Stimulated activated CD4-positive, alpha-beta T cell treated with anti-CD3 and anti-CD28 coated beads, Interleukin-2, amount 100 ng/mL, for 4 hours (primary cell): ENCODE measurements at places on chromosomes 7 and 10.

DNA sequence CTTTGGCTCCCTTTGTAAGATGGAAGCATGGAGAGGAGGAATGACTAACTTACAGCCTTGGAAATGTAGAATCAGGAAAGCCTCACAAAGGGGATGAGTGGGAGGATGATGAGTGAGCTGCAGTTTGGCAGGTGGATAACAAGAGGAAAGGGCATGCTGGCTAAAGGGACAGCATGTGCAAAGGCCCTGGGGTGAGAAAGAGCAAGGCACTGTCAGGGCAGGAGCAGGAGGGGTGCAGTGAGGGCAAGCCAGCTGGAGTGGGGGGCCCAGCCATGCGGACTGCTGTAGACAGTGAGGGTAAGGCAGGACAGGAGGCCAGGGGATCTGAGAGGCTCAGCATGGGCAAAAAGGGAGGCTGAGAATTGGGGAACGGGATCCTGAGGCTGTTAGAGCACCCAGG lies 20.5 kb downstream of the TLL2 start:
- no peak for DNase-seq

DNA sequence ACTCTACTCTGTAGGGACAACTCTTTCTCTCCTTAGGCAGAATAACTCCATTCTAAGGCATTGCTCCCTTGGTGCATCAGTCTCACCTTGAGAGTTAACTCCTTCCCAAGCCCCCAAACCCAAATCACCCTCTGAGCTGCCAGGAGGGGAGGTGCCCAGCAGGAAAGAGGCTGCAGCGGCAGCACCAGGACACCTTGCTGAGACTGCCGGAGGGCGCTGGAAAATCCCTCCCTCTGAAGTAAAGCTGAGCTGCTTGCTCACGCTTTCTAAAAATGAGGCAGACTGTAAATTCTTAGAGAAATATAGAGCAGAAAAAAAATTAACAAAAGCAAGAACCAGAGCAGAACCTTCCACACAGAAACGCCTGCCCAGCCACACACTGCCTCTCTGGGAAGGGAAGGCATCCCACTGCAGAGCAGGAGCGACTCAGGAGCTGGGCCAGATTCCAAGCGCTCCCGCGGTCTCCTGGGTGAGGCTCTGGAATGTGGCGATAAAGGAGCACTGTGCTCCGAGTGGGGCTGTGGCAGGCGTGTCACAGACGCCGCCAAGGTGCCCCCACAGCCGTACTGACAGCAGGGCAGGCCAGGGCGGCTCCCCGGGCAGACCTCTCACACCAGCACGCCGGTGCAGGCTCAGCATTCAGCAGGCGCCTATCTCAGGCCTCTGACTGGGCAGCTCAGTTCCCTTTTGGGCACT lies 202.1 kb downstream of the TNS3 start:
- no peak for DNase-seq

DNA sequence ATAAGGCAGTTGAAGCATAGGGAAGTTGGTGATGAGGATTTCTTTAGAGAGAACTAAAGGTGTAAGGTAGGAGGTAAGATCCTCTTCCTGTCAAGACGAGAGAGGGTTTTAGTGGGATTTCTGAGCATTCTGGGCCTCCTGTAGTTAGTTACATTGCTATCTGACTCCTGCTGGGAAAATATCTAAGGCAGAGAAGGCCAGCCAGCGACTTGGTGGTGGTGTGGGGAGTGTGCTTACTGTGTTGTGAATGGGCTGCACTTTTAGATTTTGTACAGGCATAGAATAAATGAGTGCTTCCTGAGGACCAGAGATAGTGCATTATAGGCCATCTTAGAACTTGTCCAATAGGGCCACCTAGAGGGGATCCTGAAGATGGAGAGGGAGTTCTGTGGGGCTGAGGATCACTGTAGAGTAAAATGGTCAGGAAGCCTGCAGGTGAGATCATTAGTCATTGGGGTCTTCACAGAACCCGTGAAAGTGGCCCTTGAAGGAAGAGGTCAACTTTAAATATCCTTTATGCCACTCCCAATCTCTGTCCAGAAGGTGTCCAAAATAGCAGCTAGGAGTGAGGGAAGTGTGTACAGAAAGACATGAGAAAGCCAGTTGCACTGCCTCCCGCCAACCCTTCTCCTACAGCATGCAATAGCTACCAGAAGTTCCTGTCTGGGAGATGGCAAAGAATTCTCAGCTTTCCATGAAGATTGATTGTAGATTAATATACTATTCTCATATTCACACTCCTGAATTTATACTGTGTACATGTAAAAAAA lies 266.6 kb downstream of the POLR1F start:
- DNase-seq = no peak

DNA sequence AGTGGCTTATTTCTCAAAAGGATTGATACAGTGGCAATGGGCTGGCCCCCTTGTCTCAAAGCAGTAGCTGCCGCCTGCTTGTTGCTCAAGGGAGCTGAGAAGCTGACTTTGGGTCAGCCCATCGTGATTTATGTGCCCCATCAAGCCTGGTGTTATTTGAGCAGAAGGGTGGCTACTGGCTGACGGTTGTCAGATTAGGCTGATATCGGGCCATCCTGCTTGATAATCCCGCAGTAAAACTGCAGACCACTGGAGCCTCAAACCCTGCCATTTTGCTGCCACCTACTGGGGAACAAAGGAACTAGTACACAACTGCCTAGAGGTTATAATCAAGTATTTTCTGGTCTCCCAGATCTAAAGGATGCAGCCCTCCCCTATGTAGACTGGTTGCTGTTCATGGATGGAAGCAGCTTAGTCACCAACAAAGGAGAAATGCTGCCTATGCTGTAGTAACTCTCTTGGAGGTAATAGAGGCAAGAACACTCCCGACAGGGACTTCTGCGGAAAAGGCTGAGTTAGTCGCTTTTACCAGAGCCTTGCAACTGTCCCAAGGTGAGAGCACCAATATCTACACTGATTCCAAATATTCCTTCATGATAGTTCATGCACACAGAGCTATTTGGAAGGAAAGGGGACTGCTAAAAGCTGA lies 65.9 kb upstream of the ZNF92 start:
- DNase-seq = peak; percentile 13

DNA sequence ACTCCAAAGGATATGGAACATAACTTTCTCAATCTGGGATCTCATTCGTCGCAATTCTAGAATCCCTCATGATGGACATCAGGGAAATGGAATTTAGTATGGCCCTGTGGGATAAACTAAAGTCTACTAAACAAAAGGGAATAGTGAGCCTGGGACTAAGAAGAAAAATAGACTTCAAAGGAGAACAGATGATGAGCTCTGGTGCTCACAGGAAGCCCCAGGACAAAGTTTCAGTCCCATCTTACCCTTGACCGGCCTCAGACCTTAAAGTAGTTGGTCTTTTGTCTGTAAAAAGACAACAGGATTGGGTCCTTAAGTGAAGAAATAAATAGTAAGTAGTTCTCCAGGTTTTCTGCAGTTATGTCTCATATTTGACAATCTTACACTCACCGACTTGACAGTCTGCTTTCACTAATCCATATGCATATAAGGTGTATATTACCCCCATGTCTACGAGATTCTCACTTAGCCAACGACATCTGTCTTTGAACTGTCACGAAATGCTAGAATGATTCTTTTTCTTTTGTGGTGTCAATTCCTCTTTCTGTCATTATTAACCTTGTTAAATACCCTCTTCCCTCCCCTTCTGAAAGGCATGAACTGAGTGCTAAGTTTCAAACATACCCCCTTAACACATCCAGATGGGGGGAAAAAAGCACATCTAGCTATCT lies 10.9 kb upstream of the IKZF1 start:
- no peak for DNase-seq

DNA sequence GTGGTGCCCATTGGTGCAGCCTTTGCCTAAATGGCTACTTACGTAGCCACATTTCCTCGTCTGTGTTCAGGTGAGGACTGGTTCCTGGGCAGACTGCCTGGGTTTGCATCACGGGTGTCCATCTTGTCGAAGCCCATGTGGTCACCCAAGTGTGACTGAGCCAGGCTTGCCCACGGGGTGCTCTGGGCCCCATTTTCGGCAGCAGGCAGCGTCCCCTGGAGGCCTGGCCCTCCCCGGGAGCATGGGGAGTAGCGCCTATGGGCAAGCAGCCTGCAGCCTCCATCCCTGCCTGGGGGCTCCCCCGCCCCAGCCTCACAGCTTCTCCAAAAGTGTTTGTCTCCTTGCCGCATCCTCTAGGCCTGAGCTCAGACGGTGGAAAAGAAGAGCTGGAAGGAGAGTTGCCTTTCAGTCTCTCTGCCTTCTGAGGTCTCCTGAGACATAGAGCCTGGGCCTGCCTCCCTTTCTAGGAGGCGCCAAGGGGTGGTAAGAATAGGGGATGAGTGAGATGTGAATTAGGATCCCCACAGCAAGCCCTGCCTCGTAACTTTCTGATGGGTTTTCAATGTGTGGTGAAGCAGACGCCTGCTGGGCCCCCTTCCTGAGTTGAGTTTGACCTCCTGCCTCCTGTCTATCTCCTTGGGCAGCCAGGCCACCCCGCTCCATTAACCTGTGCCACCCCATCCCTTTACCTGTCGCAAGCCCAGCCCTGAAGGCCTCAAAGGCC lies 42.7 kb downstream of the HTRA1 start:
- no peak for DNase-seq

DNA sequence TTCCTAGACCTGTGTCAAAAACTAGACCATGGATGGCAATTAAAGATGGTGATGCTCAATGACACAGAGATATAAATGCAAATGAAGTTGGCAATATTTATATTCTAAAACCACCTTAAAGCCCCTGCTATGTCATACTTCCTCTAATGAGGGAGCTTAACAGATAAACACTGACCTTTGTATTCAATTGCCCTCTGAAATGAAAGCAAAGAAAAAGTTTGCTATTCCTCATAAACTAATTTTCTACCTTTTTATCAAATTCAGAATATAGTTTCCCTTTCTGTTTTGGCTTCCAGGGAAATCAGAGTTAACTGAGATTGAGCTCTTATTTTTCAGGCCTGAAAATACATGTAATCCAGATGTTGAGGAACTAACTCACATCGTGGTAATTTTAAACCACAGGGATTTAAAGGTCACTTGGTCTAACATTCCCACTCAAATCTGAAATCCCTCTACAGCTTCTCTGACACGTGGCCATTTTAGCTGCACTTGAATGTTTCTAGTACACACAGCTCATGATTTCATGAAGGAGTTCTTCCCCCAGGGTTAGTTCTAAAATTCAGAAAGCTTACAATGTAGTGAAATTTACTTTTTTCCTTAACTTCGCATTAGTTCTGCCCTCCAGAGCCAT lies 37.9 kb upstream of the ABCB5 start:
- DNase-seq = no peak

DNA sequence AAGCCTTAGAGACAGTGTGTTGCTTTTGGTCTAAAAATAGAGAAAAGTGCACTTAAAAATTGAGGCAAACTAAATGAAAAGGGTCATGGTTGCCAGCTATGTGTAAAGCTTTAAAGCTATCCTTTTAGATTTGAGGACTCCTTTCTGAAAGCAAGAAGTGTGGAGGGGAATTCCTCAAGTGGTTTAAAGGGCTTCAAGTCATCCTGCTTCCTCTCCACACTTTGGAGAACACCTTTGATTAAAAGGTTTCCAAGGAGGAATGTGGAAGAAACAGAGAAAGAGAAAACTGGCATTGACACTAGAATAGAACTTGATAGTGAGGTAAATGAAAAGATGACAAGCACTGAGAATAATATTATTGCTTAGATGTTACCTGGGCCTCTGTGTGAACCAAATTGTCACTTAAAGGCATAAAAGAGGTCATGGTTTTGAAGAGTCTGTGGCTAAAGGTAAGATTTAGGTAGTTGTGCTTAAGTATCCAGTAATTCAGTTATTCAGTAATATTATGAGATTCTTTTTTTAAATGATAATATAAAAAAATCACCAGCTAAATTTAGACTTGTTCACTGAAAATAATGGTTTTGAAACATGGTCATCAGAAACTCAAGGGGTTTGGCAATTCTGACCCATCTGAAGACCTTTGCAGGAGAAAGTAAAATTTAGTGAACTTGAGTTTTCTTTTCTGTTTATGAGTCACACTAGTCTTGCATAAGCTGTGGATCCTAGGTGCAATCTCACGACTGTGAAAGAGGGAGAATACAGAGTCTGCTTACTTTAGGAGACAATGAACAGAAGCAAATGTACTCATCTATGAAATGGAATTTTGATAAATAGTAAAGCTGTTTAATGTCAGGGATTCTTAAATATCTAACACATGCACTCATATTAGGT lies 466.0 kb downstream of the KIF20B start:
- no peak for DNase-seq

- DNase-seq = peak; percentile 21
Observed at GRCh38 chr10:14879124-14879927, 660 bp downstream of the SUV39H2 start.

- no peak for DNase-seq
Observed at GRCh38 chr7:139940866-139941265, 111.8 kb downstream of the TBXAS1 start.

- DNase-seq = no peak
Observed at GRCh38 chr10:58356756-58357155, 21.9 kb downstream of the UBE2D1 start.

DNA sequence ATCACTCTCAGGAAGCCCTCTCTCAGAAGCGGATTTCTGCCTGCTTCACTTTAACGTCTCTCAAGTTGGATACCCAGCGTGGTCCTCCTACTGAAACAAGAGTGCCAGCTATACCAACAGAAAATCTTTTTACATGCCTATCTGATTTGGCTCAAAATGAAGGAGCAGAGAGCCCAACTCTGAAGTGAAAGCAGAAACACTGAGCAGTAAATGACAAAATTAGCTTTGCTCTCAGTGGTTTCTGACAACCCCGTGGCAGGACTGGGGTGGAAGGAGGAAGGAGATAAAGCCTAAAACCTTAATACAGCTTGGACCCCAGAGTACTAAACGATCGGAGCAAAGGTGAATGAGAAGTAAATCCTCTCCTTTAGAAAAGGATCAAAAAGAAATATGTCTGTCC lies 25.1 kb upstream of the GPR37 start:
- DNase-seq = no peak

DNA sequence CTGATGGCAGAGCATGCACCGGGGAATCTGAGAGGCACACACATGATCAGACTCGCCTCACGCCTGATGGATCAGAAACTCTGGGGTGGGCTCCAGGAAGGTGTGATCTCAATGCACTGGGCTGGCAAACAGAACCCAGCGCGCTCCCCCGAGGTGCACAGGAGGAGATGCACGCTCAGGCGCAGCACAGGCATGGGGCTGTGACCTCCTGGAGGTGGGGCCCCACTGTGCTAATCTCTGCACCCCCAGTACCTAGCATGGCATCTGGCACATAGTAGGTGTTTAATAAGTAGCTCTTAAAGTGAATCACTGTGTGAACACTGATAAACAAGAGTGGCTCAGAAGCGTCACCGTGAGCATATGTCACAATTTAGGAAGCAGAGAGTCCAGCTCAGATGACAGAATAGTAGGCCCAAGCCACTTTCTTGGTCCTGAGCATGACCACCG lies 57.9 kb downstream of the PROSER2 start:
- no peak for DNase-seq

- DNase-seq = no peak
Observed at GRCh38 chr10:86313621-86314041, 53.0 kb downstream of the GRID1 start.
